Panc1 (cell line): ENCODE measurements at places on chromosomes 5 and 9. TPM values are rescaled to one million over a fixed set of nuclear protein-coding genes. Genes with fewer than 3 reads are reported as not detected.

The AK8 gene
- total RNA-seq = 0.39 TPM

- H3K4me3 ChIP-seq = no peak overlapping the region
- no peaks in the 10 kb centered on the region for H3K27me3 ChIP-seq
- H3K4me1 ChIP-seq = peaks cover 26% of the 10 kb centered on the region
- no peak for DNase-seq
- peak overlapping the region; percentile 40 for H3K27ac ChIP-seq
These were observed 60.8 kb downstream of the ERGIC1 start for GRCh38 chr5:172894767-172895388.

GRCh38 chr9:99181206-99181605 lies 40.5 kb downstream of the ALG2 start:
- DNase-seq = no peak
- no peaks in the 10 kb centered on the region for H3K27me3 ChIP-seq
- H3K27ac ChIP-seq = no peak overlapping the region
- no peaks in the 10 kb centered on the region for H3K36me3 ChIP-seq
- no peak overlapping the region for H3K4me3 ChIP-seq

- no peak for DNase-seq
- H3K36me3 ChIP-seq = no peaks in the 10 kb centered on the region
- no peak overlapping the region for H3K27ac ChIP-seq
- H3K4me3 ChIP-seq = no peak overlapping the region
These were observed 125.5 kb upstream of the FAM174A start for GRCh38 chr5:100409660-100410151.
